Stimulated activated CD8-positive, alpha-beta memory T cell treated with anti-CD3 and anti-CD28 coated beads, Interleukin-15, amount 100 ng/mL, for 48 hours (primary cell): ENCODE measurements at places on chromosomes 7 and 10.

GRCh38 chr10:86958901-86959736 is 720 bp downstream of the SNCG start:
- DNase-seq: no peak

GRCh38 chr7:37987732-37988131 is 67.3 kb downstream of the EPDR1 start:
- DNase-seq: no peak

DNA sequence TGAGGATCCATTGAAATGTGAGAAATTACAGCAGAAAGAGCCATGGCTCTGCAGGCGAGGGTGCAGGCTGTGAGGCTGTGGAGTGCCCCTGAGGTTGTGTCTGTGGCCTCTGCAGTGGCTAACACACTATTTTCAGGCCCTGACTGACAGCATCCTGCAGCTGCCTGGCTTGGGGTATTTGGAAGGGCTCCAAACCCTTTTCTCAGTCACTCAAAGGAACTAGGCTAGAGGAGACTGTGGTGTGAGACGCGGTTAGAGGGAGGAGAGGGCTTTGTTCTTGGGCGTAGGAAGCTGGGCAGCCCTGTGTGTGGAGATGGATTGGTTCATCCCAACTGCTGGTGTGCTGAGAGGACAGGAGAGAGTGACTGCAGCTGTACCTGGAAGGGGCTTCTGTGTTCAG is 134.9 kb downstream of the RAMP3 start:
- DNase-seq: no peak

DNA sequence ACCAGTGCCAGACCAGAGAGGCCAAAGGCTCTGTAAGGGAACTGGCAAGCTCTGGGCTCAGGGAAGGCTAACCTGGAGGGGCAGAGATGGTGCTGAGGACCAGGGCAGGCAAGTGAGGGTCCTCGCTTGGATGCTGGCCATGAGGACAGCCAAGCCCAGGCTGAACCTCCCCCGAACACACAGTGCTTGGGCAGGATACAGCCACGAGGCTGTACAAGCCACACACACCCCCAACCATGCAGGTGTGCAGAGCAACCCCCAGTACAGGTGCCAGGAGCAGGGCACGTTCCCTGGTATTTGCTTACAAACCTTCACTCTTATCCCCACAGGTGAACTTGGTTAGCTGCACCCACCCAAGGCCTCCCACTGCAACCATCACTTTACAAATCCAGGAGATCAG is 185.7 kb downstream of the GRID1 start:
- DNase-seq: no peak

DNA sequence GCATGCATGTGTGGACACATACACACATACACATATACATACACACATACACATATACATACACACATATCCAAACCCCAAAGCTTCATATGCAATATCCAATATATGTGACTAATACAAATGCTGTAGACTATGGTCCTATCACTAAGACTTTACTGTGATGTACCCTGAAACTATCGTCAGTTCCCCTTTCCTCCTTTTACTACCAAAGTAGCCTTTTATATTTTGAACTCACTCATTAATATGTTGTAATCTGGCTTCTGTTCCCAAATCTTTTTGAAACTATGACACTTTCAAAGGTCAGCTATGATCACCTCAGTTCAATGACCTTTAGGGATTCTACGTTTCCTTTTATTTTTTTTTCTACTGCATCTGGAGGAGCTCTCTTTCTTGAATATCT is 64.8 kb upstream of the TFEC start:
- DNase-seq: no peak

- DNase-seq: no peak
Observed at GRCh38 chr7:128116740-128117139, 85.5 kb upstream of the LRRC4 start.
